ENCODE measurements at places on chromosomes 6 and 20.
A peak's percentile ranks its signal among the peaks of the same experiment; 100 is the strongest.

DNA sequence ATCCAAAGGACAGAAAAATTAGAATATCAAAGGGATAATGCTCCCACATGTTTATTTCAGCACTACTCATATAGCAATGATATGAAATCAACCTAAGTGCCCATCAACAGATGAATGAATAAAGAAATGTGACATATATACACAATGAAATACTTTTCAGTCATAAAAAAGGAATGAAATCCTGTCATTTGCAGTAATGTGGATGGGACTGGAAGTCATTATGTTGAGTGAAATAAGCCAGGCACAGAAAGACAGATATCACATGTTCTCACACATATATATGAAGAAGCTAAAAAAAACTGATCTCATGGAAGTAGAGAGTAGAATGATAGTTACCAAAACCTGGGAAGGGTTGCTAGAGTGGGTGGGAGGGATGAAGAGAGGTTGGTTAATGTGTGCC lies 135.7 kb downstream of the IBTK start:
- DNase-seq, result no peak

DNA sequence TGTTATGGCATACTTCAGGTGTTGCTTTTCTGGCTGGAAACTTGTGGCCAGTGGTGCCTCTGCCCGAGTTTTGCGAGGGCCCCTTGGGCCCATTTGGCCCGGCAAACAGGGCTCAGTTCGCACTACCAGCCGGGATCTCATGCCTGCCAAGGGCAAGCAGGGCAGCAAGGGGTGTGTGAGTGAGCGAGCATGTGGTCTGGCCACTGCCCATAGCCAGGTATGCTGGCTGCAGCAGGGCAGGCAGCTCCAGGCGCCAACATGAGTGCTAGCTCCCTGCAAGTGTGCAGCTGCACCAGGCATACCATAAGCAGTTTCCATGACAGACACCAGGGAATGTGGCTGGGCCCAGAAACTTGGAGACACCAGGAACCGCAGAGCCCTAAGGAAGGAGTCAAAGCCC lies 389.5 kb downstream of the NKAIN2 start:
- no peak for DNase-seq

- DNase-seq, result no peak
Observed at GRCh38 chr6:134187154-134187553, 130.8 kb downstream of the SGK1 start.

DNA sequence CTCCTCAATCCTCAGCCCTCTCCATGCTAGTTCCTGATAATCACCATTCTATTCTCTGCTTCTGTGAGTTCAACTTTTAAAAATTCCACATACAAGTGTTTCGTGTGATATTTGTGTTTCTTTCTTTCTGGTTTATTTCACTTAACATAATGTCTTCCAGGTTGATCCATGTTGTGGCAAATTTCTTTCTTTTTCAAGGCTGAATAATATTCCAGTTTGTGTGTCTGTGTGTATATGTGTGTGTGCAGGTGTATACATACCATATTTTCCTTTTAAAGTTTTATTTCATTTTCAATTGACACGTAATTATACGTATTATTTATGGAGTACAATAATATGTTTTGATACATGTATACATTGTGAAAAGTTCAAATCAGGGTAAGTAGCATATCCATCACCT lies 19.8 kb upstream of the SF3B5 start:
- no peak for DNase-seq

GRCh38 chr20:13318871-13319521 lies 97.9 kb downstream of the ISM1 start:
- no peak for DNase-seq

- no peak for DNase-seq
Observed at GRCh38 chr20:32763202-32764004, 1.2 kb downstream of the DNMT3B start.

DNA sequence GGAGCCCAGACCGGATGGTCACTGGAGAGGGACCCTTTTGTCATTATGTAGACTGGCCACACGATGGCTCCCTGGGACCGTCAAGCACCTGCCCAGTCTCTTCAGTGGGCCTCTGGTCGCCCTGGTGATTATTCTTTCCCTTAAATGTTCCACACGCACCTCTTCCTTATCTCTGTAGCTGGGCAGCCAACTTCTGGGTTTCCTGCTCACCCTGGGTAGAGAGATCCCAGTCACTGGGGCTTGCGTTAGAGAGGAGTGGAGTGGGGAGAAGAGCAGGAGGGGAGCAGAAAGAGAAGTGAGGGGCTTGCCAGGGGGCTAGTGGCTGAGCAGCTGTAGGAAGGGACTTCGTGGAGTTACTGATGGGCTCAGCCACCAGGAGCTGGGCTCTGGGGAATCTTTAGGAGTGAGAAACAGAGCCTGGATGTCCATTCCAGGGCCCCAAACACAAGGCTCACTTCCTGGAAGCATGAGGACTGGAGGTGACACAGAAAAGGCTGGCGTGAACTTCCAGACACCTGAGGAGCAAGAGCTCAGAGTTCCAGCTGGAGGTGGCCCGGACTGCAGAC lies 150.1 kb downstream of the DHX35 start:
- no peak for DNase-seq

DNA sequence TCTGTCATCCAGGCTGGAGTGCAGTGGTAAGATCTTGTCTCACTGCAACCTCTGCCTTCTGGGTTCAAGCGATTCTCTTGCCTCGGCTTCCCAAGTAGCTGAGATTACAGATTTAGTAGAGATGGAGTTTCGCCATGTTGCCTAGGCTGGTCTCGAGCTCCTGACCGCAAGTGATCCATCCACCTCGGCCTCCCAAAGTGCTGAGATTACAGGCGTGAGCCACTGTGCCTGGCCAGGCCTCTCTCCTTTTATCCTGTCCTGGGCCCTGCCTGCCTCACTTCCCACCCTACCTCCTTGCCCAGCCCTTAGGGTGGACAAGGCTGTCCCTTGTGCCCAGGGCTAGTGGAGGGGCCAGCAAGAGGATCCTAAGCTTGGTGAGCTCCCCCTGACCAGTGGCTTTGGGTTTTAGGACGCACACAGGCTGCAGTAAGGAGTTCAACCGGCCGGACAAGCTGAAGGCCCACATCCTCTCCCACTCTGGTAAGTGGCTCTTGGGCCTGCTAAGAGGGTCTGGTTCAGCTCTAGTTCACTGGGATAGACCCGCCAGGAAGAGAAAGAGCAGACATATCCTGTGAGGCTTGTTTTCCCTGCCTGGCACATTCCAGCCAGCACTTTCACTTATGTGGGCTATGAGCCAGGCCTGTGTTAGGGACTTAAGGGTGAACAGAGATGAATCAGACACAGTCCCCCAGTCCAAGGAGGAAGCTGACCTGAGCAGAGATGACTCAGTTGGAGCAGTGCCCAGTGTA lies 21.9 kb upstream of the CHMP4B start:
- peak; percentile 68 for DNase-seq

Measured in ascending aorta (tissue), 2 donors.